ENCODE measurements at places on chromosomes 5 and 9.

- no peak for DNase-seq
These were observed 165.9 kb downstream of the ZNF608 start for GRCh38 chr5:124580512-124580911.

DNA sequence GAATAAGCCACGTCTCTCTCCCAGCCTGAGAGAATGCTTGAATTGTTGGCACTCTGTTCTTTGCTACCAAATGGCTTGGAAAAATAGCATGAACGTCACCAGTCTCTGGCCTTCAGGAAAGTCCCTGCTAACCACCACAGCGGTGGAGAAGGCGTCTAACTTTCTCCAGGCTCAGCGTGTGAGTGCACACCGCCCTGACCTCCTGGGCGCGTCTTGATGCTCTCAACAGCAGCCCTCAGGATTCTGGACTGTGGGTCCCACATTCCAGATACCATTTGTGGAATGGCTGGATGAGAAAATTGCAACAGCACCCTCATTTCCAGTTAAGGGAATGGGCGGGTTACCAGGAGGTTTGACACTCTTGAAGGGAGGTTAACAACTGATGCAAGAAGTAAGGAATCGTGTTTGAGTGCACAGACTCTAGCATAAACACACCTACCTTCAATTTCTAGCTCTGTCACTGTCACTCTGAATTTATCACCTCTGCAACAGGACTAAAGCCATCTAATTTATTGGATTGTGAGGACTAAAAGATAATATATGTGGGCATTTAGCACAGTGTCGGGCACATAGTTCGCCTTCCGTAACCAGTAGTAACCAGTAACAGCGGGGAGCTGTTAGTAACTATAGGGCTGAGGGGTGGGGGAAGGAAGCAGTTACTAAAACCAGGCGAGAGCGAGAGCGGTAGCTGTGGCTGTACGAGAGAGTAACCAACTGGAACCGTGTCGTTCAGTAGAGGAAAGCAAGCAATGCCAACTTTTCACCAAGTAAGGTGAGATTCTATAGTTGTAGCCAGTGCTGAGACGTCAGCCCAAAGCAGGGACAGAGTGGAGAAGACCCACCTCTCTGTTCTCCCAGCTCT, 807 bp upstream of the PLGRKT start:
- peak; percentile 36 for DNase-seq

- peak; percentile 97 for DNase-seq
These were observed 259.1 kb downstream of the SYK start for GRCh38 chr9:91060520-91061343.

DNA sequence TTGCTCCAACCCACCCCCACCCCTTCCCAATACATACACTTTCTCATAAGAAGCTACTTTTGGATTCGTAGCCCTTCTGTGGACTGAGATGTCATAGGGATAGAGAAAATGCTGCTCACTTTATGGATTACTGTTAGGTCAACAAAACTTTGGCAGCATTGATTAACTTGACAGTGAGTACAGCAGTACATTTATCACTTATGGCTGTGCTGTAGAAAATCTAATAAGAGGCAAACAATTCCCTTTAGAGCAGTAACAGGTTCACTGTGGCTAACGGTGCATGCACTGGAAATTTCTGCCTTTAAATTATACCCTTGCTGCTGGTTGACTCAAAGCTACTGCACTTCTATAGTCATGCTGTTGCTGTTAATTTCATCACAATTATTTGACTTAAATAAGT, 59.2 kb downstream of the PPIC start:
- no peak for DNase-seq

DNA sequence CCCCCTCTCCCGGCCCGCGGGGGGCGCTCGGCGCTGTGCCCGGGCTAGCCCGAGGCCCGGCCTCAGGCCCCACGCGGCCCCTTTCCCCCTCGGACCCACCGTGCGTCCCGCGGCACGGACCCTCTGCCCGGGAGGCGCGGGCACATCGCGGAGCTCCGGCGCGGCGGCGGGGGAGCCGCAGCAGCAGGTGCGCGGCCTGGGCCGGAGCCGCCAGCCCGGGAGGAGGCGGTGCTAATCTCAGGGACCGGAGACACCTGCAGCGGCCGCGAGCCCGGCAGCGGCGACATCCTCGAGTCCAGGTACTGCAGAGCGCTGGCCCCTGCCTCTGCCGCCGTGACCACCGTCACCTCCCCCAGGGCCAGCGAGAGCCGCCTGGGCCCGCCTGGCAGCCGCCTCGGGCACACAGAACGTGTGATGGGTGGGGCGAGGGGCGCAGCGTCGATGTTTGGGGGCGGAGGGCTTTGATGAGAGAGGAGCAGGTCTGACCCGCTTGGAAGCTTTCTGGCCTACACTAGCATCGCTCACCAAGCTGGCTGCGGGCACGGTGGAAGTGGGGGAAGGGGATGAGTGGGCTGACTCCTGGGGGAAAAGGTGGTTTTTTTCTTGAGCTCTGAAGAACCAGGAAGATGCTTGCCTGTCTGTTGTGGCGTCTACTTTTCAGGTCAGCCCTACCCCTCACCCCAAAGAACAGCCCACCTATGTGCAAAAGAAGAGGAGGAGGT, 524 bp downstream of the CYFIP2 start:
- no peak for DNase-seq

DNA sequence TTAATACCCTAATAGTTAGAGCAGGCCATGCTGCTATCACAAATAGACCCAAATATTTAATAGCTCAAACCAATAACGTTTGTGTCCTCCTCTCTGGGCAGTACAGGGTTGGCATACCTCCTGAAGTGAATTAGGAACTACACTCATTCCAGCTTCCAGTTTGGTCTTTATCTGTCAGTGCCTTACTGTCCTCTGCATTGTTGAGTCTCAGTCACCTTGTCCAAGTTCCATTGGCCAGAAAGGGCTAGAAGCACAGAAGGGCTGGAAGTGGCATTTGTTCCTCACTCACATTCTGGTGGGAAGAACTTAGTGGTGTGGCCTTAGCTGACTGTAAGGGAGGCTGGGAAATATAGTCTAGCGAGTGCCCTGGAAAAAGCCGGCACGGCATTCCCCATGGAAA, 11.2 kb downstream of the FXN start:
- DNase-seq = no peak

- peak; percentile 50 for DNase-seq
These were observed 138.7 kb upstream of the EFNA5 start for GRCh38 chr5:107809201-107810034.

GRCh38 chr5:172904643-172905345, 54.4 kb upstream of the RPL26L1 start:
- peak; percentile 86 for DNase-seq

GRCh38 chr5:54900984-54901725, 84.2 kb downstream of the ESM1 start:
- peak; percentile 75 for DNase-seq

DNA sequence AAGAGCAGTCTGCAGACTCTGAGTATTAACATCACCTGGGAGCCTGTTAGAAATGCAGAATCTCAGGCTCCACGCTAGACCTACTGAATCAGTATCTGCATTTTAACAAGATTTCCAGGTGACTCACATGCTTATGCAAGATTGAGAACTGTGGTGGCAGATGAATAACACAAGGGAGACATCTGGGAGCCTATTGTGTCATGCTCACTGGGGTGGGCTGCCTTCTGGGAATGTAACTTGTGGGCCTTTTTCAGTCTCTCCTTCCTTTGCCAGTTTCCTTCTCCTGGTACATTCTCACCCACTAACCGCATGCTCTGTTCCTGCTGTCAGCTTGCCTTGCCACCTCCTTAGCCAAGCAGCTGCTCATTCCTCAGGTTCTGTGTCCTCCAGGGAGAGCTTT, 176.6 kb upstream of the C9orf72 start:
- DNase-seq = no peak

GRCh38 chr5:42242210-42242609, 181.0 kb upstream of the GHR start:
- no peak for DNase-seq

DNA sequence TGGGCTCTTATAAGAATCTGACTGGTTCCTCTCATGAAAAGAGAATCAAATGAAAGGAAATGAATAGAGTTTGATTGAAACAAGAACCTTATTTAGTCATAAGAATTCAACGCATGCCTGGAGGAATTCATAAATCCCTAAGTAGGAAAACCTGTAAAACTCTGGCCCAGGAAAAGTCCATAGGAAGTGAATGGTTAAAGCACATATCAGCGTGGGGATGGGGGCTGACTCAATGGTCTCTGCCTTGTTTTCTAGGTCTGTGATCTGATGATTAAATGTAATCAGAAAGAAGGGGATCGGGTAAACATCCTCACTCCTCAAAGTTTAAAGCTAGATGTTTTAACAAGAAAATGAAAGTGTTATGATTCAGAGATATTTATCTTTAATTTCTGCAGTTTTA, 759.4 kb upstream of the C9orf72 start:
- no peak for DNase-seq

DNA sequence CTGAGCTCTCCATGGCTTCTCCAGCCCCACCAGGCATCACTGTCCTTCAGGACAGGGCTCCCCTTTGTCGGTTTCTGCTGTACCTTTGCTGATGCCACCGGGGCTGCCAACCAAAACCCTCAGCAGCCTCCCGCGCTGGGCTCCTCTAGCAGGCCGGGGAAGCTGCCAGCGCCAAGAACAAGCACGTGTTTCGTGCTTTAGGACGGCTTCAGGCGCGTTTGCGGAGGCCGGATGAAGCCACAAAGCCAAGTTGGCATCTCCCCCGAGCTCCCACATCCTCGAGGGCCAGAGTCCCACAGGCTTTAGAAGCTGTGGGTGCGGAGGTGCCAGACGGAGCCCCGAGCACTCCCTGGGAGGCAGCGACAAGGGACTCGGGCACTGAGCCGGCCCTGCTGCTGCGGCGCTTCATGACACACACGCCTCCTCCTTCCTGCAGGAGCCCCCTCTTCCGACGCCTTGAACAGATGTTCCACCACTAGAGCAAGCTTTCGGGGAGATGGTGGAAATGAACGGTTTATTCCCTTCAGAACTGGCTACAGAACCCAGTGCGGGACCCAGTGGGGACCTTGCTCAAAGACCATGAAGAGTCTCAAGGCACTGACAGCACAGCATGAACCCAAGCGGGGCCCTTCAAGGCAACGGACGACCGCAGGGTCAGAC, 36.7 kb downstream of the SARDH start:
- DNase-seq = no peak

- DNase-seq = peak; percentile 31
These were observed 2.1 kb downstream of the EDIL3 start for GRCh38 chr5:84382363-84383295.

DNA sequence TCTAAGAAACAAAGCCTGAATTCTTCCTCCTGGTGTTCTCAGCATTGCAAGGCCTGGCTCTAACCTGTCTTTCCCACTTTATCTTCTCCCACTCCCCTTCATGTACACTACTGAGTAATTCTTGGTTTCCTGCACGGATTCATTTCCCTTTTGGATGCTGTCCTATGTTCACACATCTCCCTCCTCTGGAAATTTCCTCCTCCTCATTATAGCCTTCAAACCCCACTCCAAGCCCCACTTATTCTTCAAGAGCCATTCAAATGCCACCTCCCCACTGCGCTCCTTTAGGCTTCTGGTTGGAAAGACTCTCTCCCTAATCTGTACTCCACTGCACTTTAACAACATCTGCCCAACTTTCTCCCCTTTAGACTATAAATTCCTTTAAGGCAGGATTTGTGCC, 28.2 kb upstream of the C5orf63 start:
- DNase-seq = no peak

DNA sequence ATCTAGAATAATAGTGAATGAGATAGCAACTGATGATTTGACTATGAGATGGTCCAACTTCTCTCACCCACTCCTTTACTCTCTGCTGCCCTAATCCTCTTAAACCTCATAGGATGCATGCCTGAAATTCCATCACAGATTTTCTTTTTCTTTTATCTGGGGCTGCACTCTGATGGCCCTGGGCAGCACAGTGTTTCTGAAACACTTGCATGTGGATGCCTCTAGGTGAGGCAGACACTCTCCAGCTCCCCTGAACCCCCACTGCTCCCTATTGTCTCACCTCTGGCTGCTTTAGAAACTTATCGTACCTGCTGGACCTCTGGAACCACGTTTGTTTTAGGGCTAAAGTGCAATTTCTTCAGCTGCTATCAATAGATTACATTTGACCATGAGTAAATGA, 67.5 kb downstream of the HTR4 start:
- no peak for DNase-seq

GRCh38 chr5:107601076-107601475, 69.7 kb downstream of the EFNA5 start:
- DNase-seq = no peak

GRCh38 chr9:35675204-35675603, 1.5 kb downstream of the CA9 start:
- no peak for DNase-seq

- no peak for DNase-seq
These were observed 138.1 kb upstream of the COL5A1 start for GRCh38 chr9:134503301-134504105.

- no peak for DNase-seq
These were observed 195.9 kb downstream of the RFK start for GRCh38 chr9:76198336-76198735.

DNA sequence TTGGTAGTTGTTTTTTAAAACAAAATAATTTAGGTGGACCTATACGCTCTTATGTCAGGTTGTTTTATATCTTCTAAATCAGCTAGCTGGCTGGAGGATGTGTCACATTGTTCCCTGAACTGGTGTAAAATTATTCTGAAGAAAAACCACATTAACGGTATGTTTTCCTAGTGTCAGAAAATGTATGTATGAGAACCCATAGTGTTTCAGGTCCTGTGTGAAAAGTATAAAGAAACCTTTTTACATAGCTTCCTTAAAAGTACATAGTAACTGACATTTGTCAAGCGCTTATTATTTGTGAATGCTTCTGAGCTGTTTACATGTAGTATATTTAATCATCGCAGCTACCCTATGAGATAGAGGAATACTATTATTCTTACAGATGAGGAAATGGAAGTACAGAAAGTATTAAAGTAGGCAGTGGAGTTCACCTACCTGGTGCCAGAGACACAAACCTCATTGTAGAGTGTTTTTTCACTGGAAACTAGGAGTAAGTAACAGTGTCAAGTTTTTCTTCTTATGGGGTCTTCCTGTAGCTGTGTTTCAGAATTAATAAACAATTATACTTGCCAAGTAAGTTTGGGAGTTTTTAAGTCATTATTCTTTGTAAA, 10.4 kb upstream of the FAM120AOS start:
- DNase-seq = no peak

GRCh38 chr5:35436400-35437057, 181.1 kb upstream of the SPEF2 start:
- peak; percentile 41 for DNase-seq

DNA sequence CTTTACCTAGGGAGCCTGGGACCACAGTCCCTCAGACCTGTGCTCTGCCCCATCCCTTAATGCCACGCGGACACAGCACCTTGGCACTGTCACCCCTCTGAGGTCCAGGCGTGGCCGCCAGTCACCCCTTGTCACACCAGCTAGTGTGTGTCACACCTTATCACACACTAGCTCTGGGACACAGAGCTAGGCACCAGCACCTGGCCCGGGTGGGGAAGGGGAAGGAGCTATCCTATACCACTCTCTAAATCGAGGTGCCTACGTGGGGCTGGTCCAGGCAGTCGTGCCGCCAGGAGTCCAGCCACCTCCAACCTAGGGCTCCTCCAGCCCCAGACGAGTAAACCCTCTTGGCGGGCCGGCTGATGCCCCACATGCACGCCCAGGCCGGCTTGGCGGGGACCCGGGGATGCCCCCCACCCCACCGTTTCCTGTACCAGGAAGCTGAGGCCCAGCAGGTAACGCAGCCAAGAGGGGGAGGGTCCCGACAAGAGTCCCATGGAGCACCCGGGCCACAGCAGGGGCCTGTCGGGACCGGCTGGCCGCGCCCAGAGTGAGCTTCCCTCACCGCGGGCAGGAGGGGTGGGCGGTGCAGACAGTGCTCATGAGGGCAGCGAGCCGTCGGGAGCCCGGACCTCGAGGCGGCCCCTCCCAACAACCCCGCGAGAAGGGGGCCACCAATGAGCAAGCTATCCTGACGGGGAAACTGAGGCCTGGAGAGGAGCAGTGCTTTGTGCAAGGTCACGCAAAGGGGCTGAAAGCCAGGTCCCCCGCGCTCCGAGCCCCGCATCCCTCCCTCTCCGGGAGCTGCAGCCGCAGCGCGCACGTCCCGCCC, 550 bp downstream of the CORO2A start:
- DNase-seq = no peak
